Caco-2 (cell line): ENCODE measurements at places on chromosomes 1 and 21.
A peak's percentile ranks its signal among the peaks of the same experiment; 100 is the strongest.

DNA sequence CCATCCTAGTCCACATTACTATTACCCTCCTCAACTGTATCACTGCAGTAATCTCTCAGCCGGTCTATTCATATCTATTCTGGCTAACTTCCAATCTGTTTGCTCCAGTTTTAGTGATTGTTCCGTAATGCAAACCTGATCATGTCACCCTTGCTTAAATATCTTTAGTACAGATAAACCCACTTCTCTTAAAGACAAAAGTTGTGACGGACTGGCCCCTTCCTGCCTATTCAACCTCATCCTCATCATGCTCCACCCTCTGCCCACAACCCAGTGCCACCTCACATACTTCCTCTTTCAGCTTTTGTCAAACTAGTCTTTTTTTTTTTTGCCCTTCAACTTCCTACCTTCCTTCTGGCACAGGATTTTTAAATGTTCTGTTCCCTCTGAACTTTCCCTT, 2.8 kb upstream of the C1orf162 start:
- no peaks in the 10 kb centered on the region for H3K36me3 ChIP-seq
- H3K27me3 ChIP-seq: no peaks in the 10 kb centered on the region
- H3K4me3 ChIP-seq: no peak overlapping the region
- no peak overlapping the region for H3K27ac ChIP-seq
- H3K4me1 ChIP-seq: no peaks in the 10 kb centered on the region

- no peak overlapping the region for H3K27ac ChIP-seq
- H3K4me3 ChIP-seq: no peak overlapping the region
- no peak for DNase-seq
Measured at GRCh38 chr1:67921725-67922489, 88.6 kb upstream of the GNG12 start.

DNA sequence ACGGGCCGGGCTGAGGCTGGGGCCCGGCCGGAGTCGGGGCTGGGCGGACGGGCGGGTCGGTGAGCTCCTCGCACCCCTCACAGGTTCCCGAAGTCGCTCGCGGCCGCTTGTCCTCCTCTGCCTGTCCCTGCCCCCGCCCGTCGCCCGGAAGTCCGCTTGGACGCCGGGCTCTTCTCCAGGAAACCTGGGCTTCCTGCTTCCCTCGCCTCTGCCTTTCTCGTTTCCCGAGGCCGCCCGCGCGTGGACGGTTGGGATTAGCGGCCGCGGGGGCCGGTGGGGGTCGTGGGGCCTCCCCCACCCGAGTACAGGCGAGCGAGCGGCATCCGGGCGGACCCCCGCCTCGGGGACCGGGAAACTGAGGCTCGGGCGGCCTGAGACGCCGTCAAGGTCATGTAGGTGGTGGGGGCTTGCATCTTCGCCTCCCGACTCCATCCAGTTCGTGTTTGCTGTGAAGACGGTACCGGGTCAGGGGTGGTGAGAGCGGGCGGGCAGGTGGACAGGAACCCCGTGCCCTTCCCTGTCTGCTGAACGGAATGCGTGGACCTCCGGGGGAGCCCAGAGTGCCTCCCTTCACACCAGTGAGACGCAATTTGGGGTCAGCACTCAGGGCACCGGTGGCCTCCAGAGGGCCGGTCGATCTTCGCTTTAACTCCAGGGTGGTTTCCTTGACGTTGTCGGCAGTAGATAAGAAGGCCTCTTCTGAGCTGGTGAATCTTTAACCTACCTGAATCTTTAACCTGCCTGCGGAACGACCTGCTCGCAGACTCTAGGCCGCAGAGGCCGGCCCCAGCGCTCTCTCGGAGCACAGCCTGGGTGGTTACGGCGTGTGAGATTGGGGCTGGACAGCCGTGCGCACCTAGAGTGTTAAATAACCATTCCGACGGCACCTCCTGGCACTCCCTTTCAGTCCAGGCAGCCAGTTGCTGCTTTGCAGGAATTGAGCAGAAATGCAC, 686 bp downstream of the ARF1 start:
- H3K27ac ChIP-seq: peak overlapping the region; percentile 95
- peak overlapping the region; percentile 98 for H3K4me3 ChIP-seq
- H3K36me3 ChIP-seq: peaks cover 3% of the 10 kb centered on the region
- peak; percentile 73 for DNase-seq
- H3K27me3 ChIP-seq: no peaks in the 10 kb centered on the region

GRCh38 chr21:45909238-45909988, 72.2 kb upstream of the COL6A1 start:
- H3K27me3 ChIP-seq: no peaks in the 10 kb centered on the region
- no peak overlapping the region for H3K4me3 ChIP-seq
- DNase-seq: no peak

GRCh38 chr1:22075718-22076117, 23.2 kb downstream of the CDC42 start:
- H3K4me3 ChIP-seq: no peak overlapping the region
- peaks cover 1% of the 10 kb centered on the region for H3K36me3 ChIP-seq
- DNase-seq: no peak
- H3K27me3 ChIP-seq: no peaks in the 10 kb centered on the region
- peaks cover 7% of the 10 kb centered on the region; the same call in 1 of the 2 replicates for H3K4me1 ChIP-seq

DNA sequence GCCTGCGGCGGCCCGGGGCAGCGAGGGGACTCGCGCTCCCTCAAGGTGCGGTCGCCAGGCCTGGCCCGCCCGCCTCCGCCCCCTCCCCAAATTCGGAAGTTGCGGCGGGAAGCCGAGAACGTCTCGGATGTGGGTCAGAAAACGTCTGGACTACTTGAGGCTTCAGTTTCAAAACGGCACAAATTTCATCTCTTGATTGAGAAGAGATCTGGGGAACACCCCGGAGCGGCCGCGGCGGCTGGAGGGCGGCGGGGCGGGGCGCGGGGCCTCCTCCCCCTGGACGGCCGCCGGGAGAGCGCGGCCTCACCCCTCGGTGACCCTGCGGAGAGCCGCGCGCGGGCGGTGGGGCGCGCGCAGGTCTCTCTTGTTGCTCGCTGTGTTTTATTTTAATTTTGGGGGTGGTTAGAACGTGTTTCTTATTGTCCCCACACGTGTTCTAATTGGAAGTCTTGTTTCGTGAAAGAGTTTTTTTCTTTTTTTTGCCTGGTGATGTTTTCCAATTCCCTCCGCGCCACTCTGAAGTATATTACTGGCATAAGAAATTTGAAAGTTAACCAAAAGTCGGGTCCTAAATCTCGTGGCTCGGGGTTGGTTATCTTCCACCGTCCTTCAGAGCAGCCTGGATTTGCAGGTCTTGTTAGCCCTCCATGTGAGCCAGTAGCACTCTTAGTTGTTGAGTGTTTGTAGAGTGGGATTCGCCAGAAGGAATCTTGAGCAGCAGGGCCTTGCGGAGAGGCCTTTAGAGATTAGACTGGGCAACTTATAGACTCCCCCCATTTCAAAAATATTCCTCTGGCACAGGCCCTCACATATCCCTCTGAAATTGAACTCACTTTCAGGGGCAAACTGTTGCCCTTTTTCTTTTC, 749 bp downstream of the PCBP3 start:
- no peaks in the 10 kb centered on the region for H3K4me1 ChIP-seq
- no peaks in the 10 kb centered on the region for H3K36me3 ChIP-seq
- H3K4me3 ChIP-seq: peak overlapping the region; percentile 29

DNA sequence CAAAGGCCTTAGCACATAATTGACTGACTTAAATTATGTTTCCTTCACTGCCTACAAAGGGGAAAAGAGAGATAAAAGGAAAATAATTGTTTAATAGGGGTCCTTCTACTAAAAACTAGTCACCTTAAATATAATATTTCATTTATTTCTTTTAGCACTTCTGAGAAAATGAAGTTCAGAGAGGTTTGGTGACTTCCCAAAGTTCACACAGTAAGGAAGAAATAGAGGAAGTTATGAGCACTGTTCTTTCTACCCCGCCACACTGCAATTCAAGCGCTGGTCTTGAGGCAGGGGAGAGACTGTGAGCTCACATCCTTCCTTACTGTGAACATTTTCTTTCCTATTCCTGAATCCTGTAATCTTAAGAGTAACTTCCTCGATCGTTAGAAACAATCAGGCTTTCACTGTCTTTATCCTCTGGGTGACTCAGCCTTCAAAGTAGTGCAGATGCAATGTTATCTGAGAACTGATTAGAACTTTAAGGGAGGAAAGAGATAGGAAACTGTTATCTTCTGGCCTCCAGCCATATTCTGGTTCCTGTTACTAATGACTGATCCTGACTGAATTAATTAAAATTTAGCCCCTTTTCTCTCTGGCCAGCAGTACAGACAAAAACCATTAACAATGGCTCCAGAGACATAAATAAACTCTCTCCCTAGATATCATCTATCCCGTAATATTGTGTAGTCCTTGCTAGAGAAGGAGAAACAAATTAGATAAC, 6.8 kb downstream of the RGS5 start:
- H3K4me1 ChIP-seq: peaks cover 8% of the 10 kb centered on the region
- H3K36me3 ChIP-seq: no peaks in the 10 kb centered on the region
- H3K27me3 ChIP-seq: no peaks in the 10 kb centered on the region
- H3K4me3 ChIP-seq: no peak overlapping the region

DNA sequence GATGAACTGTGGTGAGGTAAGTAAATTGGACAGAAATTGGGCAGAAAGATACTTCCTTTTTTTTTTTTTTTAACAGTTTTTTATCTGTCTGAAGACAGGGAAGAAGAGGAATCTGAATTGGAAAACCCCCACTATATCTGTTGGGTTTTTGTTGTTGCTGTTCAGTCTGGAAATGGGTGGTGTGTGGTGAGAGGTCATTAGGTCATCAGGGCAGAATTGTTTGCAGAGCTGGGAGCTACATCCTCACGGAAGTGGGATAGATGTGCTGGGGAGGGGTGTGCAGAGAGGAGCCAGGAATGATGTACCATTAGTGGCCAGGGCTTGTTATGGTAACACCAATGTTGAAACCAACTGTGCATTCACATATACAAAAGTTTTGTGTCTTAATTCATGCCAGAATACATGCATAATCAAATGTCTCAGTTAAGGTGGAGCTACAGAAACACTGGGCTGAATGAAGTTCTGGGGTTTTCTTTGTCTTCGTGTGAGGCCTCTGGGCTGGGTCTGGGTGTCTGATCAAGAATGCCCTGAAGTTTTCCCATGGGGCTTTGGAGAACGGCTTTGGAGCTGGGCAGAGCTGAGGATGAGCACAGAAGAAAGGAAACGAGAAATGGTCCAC, 12.4 kb downstream of the USP25 start:
- H3K4me3 ChIP-seq: no peak overlapping the region
- no peak for DNase-seq
- no peak overlapping the region for H3K27ac ChIP-seq
- H3K4me1 ChIP-seq: peaks cover 46% of the 10 kb centered on the region
- no peaks in the 10 kb centered on the region for H3K36me3 ChIP-seq

DNA sequence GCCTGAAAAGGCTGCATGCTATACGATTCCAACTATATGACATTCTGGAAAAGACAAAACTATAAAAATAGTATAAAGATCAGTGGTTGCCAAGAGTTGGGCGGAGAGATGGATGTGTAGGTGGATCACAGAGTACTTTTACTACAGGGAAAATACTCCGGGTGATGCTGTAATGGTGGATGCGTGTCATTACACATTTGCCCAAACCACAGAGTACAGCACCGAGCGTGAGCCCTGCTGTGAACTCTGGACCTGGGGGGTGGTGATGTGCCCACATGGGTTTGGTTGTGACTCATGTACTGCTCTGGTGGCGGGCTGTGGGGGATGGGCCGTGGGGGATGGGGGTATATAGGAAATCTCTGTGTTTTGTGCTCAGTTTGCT, 162.7 kb upstream of the COL6A1 start:
- peaks cover 5% of the 10 kb centered on the region; the same call in 1 of the 2 replicates for H3K4me1 ChIP-seq
- DNase-seq: no peak
- no peak overlapping the region for H3K4me3 ChIP-seq

DNA sequence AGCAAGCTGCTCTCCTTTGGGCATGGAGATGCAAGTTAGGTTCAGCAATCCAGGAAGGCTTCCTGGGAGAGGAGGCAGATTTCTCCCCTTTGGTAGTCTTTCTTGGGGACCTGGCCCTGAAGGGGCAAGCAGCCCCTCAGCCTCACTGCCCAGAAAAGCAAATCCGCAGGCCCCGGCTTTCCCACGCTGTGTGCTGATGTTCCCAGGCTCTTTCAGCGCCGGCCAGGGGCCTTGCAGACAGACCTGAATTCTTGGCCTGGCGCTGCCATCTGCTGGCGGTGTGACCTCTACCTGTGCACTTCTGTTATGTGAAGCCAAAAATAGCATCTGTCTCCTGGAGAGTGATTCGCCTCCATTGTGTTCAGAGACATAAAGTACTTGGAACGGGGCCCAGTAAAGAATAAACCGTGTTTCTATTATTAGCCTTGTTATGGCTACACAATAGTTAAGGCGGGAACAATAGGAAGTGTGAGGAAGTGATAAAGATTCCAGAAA, 64.8 kb downstream of the ALPL start:
- peak; percentile 71 for DNase-seq
- H3K4me3 ChIP-seq: no peak overlapping the region
- no peaks in the 10 kb centered on the region for H3K27me3 ChIP-seq
- no peaks in the 10 kb centered on the region for H3K36me3 ChIP-seq

GRCh38 chr1:44682883-44683265, 8.4 kb downstream of the ARMH1 start:
- H3K36me3 ChIP-seq: no peaks in the 10 kb centered on the region
- no peaks in the 10 kb centered on the region for H3K27me3 ChIP-seq
- no peak overlapping the region for H3K4me3 ChIP-seq

DNA sequence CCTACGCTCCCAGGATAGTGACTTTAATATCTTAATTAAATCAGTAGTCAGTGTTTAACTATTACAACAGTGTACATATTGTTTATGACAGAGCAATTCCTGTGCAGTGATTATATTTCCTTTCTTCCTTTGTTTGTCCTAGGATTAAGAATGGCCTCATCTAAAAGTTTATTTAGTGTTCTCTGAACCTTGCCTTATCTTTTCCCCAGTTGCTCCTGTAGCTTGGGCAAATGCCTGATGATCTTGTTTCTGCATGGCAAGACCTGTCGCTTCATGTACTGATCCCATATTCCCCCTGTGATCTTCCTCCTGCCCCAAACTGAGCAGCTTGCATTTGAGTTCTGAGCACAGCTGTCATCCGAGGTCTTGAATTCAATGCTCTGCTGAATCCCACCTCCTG, 69.1 kb upstream of the STUM start:
- peak; percentile 65 for DNase-seq
- H3K36me3 ChIP-seq: no peaks in the 10 kb centered on the region
- peaks cover 31% of the 10 kb centered on the region for H3K4me1 ChIP-seq
- H3K4me3 ChIP-seq: no peak overlapping the region
- H3K27ac ChIP-seq: no peak overlapping the region

- DNase-seq: no peak
- H3K27ac ChIP-seq: no peak overlapping the region
- H3K36me3 ChIP-seq: no peaks in the 10 kb centered on the region
Measured at GRCh38 chr1:61332196-61332753, 249.9 kb downstream of the NFIA start.

DNA sequence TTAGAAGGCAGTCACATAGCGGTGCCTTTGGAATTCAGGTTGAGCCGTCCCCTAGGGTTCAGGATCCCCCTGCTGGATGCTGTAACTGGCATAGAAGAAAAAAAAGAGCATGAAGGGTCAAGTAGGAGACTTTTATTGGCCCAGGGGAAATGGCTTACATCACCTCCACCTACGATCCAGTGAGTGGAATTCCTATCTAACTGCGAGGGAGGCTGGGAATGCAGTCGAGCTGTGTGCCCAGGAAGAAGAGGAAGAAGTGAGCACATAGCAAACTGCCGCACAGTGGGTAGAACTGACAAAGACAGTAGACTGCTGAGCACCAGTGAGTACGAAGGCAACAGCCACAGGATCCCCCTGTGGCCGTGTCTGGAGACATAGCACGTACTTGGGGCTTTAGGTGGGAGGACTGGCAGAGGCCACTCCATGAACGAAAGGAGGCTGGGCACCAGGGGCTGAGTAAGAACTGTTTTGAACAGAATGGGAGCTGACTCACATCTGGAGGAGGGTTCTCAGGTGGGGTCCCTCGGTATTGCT, 79.2 kb downstream of the RNF220 start:
- no peaks in the 10 kb centered on the region for H3K27me3 ChIP-seq
- no peaks in the 10 kb centered on the region for H3K4me1 ChIP-seq
- H3K27ac ChIP-seq: no peak overlapping the region
- no peak for DNase-seq
- H3K36me3 ChIP-seq: no peaks in the 10 kb centered on the region
- H3K4me3 ChIP-seq: no peak overlapping the region
